Body of pancreas (tissue), 4 donors: ENCODE measurements at places on chromosomes 6 and 20. TPM values are rescaled to one million over a fixed set of nuclear protein-coding genes. Genes with fewer than 3 reads are reported as not detected.

MYLIP gene
- total RNA-seq = 13.2 TPM

SYTL3 gene
- 1.8 TPM for total RNA-seq

CD40 gene
- 14.5 TPM for total RNA-seq

SLC22A16 gene
- not detected for total RNA-seq

ANKRD66 gene
- not detected for total RNA-seq

RFX6 gene
- 1.6 TPM for total RNA-seq

EYA2 gene
- total RNA-seq = 3.6 TPM

HRH3 gene
- not detected for total RNA-seq

HSPA1L gene
- total RNA-seq = 0.33 TPM

CASS4 gene
- 0.52 TPM for total RNA-seq

RHAG gene
- total RNA-seq = not detected

- no peak for DNase-seq
Measured at GRCh38 chr6:25058941-25059340, 123.2 kb upstream of the RIPOR2 start.

GRCh38 chr6:119348096-119348747 lies 1.3 kb downstream of the MAN1A1 start:
- DNase-seq = peak; percentile 50

DNA sequence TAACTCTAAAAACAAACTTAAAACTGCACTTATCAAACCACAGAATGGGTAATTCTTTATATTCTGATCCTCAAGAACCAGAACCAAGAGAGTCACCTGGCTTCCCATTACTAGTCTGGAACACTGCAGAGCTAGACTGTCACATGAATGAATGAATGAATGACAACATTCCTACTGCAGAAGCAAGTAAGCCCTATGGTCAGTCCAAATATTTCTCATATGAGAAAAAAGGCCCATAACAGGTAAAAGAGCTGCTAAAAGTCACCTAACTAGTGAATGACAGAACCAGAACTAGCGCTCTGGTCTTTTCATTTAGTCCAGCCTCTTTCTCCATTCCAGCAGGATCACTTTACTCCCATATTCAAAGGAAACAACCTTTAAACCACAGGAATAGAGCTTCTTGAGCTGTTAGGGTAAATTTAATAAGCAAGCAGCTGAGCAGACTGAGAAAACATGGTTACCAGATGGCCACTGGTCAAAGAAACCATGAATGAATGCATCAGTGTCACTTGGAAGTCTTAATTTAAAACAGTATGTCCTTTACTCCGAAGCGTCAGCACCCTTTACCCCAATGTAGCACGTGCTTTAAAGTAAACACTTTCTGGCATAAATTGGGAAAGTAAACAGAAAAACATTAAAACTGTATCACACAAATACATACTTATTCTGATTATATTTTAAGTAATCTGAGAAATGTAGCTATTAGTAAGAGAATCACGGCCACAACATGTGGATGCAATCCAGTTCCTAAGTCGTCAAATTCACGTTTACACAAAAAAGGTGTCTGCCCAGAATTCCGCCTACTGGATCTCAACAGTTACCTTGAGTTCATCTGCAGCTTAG lies 1.4 kb downstream of the PREP start:
- DNase-seq = no peak

DNA sequence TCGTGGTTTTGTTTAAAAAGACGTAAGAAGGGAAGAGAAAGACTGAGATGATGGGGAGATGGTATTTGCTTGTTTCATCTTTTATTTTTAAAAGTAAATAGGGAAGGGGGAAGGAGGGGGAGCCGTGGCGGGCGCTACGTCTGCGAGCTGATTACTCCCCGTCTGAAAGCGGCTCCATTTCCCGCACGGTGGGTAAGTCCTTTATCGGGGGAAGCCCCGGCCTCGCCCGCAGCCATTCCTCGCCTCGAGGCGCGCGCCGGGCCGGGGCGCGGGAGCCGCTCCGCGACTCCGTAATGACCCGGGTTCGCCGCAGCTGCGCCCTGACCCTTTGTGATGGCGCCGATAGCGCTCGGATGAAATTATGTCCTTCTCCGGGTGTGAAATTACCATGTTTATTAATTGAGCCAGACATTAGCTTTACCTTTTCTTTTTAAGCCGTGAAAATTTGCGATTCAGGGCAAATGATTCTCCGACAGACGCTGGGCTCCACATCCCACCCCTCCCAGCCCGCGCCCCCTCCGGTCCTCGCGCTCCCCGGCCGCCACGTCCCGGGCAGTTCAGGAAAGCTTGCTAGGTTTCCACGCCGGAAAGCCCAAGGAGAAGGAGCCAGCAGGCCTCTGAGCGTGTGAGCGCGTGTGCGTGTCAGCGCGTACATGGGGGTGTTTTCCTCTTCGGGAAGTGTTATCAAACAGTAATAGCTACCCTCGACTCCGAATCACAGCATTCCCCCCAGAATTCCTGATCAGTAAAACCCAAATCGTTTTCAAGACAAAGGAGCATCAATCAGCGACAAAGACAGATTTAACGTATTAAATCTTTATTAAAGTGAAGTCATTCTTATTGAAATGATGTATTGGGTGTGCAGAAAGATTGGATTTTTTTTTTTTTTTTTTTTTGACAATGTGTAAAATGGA lies 30.0 kb downstream of the TFAP2A start:
- DNase-seq = no peak

- no peak for DNase-seq
Measured at GRCh38 chr6:126784161-126784790, 334.2 kb upstream of the RSPO3 start.

- no peak for DNase-seq
Measured at GRCh38 chr20:38485041-38485440, 12.4 kb downstream of the RALGAPB start.

- DNase-seq = no peak
Measured at GRCh38 chr20:8994045-8994444, 74.8 kb upstream of the PLCB4 start.

- DNase-seq = no peak
Measured at GRCh38 chr20:11851646-11852045, 66.0 kb upstream of the BTBD3 start.

DNA sequence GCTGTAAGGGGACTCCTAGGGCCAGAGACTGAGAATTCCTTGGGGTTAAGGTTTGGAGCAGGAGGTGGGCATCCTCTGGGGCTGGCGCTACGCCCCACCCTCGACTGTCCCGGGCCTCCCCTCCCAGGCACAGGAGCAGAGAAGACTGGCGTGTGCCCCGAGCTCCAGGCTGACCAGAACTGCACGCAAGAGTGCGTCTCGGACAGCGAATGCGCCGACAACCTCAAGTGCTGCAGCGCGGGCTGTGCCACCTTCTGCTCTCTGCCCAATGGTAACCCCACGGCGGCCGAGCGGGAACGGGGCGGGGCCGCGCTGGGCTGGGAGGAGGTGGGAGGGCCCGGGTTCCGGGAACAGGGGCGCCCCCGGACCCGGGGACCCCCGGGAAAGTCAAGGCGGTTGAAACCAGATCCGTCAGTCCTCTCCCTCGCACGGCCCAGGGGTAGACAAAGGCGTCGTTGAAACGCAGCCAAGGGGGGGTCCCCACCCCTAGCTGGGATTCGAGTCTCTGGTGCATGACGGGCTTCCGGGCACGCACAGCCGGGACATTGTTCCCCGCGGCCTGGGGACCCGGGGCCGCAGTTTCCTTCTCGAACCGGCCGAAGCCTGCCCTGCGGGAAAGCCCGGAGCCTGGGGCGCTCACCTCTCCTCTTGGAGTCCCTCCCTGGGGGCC lies 844 bp downstream of the WFDC2 start:
- peak; percentile 59 for DNase-seq

DNA sequence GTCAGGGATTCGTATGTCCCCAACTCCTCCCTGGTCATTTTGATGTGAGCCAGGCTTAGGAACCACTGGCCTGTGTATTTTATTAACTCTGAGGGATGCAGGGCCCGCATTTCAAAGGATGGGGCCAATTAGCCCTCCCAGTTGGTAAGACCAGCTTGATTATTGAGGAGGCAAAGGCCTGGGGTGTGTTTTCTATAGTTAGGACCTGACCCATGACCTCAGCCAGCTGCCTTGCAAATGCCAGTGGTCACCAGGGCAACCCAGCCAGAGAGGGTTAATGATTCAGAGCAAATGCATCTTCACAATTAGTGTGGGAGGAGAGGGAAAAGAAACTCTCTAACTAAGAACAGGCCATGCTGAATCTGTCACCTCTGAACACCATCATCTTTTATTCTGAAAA lies 835.4 kb downstream of the MAFB start:
- DNase-seq = no peak

- no peak for DNase-seq
Measured at GRCh38 chr6:51654647-51655046, 432.8 kb downstream of the PKHD1 start.

DNA sequence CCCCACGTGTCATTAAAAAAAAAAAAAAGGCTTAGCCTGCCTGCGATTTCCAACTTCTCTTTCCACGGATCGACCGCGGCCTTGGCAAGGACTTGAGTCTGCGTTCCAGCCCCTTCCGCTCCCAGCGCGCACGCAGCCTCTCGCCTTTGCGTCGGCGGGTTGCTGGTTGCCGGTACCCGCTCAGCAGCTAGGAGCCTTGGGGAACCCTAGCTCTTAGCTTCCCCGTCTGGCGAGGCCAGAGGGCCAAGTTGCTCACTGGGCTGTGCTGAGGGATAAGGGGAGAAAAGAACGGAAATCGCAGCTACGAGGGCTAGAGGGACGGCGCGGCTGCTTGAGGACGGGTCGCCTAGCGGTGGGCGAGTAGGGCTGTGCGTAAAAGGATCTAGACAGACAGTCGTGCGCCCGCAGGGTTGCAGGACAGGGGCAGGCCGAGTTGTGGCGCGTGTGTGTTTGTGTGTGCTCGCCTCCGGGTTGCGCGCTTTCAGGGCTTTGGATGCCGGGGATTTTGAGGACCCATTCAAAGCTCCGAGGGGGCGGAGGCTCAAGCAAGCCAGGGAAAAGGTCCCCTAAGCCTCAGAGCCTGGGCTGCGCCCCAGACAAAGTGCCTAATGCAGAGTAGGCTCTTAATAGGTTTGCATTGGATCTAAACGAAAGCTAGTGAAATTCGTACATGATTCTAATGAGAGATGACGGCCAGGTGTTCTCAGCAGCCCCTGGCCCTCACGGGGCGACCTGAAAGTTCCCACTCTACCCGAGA lies 40.5 kb upstream of the OSTM1 start:
- DNase-seq = peak; percentile 67

- DNase-seq = no peak
Measured at GRCh38 chr6:83152913-83153312, 40.2 kb downstream of the PGM3 start.

DNA sequence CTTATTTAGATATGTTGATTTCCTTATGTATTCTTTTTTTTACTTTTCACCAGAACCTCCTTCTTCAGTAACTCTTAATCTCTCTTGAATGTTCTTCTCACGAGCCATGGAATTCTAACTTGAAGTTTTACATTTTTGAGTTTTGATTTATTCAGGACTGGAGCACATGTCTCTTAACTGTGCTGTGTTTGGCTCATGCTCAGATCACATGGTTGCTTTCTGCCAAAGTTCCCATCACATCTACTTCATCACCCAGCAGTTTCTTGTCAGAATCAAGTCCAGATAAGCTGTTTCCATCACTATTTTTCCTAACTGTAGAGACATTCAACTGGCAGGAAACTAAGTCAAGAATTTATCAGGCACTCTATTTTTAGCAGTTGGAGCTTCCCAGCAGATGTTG lies 31.7 kb downstream of the SLC35A1 start:
- no peak for DNase-seq

DNA sequence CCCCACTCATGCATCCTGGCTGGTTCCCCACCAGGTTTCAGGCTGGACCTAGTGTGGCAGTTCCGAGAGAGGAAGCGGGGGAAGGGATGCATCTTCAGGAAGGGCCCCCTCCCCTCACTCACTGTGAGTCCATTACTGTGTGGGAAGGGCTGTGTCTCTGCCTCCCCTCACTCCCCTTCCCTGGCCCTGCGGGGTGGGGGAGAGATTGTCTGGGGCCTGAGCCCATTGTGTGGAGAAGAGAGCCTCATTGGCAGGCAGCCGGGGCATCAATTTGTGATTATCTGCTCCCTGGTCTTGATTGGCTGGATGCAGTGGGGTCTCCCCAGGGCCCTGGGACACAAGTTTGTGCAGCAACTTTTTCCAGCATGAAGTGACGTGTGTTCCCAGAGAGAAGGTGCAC lies 4.1 kb upstream of the MYT1 start:
- no peak for DNase-seq

GRCh38 chr6:166877906-166878305 lies 78.4 kb downstream of the RNASET2 start:
- no peak for DNase-seq

DNA sequence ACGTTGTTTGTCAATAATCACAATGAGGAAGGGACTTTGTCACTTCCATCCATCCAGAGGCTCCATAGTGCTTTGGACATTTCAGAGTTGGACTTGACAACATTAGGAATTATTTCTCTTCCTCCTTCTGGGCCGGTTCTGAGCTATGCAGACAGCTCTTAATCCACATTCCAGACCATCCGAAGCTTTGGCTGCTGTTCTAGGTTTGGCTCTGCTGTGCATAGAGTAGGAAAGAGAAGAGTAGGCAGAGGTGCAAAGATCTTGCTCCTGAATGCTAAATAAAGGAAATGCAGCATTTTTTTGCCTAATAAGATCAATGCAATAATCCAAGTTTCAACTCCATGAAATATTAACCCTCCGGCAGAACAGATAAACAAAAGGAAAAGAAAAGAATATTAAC lies 251.8 kb upstream of the PRND start:
- no peak for DNase-seq

GRCh38 chr6:31510007-31510406 lies 12.1 kb downstream of the MICB start:
- no peak for DNase-seq

GRCh38 chr6:63389191-63389844 lies 69.5 kb upstream of the LGSN start:
- DNase-seq = no peak

DNA sequence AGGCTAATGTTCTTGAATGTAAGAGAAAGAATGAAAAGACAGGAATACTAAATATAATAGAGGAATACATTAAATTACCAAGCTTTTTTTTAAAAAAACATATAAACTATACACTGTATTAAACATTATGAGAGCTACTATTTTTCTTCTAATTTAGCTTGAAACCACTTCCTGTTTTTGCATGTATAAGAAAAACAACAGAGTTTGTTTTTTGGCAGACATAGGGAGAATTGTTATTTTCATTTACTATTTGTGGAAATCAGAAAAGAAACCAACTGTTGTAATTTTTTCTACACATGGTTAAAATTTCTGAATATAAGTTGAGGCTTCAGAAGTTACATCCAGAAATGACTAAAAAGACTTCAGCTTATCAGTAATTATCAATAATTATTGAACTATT lies 991.8 kb upstream of the GJE1 start:
- no peak for DNase-seq

DNA sequence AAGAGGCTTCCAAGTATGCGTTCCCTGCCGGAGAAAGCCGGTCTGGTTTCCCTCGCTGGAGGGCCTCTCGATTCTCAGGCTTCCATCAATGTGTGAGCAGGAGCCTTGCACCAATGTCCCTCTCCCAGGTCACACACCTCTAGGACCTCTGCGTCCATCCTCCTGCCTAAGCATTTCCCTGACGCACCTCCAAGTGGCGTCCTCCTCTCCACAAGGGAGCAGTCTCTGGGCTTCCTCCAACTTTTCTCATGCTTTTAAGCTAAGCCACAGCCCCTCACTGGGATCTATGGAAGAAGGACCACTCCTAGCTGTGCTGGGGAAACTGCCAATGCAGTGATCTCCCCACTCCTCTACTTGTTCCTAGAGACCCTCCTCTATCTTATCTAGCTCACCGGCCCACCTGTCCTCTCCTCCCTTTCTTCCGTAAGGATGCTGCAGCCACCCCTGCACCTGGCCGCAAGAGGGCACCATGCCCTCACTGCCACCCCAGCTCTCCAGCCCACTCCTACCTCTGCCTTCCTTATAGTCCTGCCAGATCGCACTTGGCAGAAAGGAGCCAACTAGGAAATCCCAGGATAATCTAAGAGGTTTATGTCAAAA lies 258.7 kb downstream of the LRFN2 start:
- peak; percentile 74 for DNase-seq
